ENCODE measurements at places on chromosomes 1 and 21.

DNA sequence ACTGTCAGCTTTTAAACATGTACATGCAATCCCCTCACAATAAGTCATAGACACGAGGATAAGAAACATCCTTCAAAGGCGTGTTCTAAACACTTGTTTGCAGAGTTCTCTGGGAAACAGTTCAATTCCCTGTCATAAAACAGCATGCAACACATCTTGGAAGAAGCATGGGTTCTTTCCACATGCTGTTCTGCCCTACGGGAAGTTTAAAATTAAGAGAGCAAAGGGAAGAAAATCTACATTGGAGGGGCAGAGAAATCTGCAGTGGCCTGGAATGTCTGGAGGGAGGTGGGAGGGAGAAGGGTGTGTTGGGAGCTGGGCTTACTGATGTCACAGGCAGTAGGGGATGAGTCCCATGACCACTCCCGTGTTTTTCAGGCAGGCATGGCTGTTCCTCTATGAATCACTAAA, 98.3 kb upstream of the SLC2A1 start:
- no peak for DNase-seq

DNA sequence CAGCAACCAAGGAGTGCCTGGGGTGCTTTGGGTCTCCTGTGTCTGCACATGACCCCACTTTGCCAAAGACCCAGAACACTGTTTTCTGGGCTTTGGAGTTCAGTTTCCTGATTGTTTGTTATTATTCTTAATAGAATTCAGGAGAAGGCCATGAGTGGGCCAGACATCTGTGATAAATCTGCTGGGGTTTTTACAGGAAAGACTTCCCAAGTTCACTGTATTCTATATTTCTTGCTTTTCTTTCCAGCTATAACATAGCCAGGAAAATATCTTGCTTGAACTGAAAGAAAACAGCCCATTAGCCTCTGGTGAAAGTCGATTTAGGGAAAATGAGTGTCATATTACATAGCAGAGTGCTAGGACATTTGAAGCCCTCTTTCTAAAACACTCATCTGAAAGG, 345.1 kb upstream of the USP24 start:
- DNase-seq = no peak

DNA sequence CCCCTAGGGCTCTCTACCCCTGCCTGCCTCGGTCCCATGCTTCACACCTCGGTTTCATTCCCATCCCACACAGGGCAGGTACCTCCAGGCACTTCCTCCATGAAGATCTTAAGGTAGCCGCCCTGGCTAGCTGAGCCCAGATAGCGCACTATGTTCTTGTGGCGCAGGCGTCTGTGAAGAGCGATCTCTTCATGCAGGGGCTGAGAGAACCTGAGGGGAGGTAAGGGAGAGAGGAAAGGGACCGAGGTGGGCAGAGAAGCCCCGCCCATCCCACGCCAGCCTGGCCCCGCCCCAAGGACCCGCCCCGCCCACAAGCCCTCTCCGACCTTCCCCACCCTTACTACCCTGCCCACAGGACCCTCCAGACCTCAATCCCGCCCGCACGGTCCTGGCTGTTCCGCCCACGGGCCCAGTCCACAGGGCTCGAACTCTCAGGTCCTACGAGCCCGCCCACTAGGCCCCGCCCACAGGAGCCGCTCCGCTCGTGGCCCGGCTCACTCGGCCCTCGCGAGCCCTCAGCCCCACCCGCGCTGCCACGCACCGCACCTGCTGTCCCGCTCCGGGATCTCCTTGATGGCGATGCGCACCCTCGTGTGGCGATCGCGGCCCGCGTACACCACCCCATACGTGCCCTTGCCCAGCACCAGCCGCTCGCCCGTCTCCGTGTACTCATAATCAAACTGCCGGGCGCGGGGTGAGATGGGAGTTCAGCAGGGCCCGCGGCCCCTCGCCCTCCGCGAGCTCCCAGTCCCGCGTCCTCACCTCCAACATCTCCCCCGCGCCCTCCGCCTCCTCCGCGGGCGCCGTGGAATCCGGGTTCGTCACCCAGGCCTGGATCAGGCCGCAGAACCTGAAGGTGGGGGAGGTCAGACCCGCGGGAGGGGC, 6.4 kb downstream of the MAP3K6 start:
- no peak for DNase-seq

DNA sequence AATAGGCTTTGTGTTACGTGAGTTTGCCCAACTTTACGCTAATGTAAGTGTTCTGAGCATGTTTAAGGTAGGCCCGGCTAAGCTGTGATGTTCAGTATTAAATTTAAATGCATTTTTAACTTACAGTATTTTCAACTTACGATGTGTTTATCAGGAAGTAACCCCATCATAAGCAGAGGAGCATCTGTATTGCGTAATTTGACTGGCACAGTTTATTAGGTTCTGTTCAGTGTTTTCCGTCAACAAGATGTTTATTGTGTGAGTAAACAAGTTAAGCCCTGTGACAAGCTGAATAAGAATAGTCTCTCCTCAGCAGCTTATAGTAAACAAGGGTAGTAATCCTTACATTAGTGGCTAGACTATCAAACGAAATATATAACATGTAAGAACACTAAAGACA, 27.2 kb upstream of the SHISA4 start:
- no peak for DNase-seq

DNA sequence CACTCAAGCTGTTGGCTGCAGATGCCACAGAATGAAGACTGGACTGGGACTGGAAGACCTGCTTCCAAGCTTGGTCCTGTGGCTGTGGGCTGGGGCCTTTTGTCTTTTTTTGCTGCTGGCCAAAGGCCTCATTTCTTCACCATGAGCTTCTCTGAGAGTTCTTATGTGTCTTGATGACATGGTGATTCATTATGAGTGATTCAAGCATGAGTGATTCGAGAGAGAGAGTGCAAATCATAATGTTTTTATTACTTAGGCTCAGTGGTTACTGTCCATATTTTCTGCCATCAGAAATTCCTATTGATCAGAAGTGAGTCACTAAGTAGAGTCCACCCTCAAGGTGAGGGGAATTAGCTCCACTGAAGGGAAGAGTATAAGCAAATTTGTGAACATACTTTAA, 94.0 kb downstream of the PCP4 start:
- no peak for DNase-seq

GRCh38 chr1:86487131-86487810, 18.5 kb downstream of the CLCA1 start:
- DNase-seq = no peak

- no peak for DNase-seq
Observed at GRCh38 chr1:26771643-26772321, 16.0 kb upstream of the PIGV start.

DNA sequence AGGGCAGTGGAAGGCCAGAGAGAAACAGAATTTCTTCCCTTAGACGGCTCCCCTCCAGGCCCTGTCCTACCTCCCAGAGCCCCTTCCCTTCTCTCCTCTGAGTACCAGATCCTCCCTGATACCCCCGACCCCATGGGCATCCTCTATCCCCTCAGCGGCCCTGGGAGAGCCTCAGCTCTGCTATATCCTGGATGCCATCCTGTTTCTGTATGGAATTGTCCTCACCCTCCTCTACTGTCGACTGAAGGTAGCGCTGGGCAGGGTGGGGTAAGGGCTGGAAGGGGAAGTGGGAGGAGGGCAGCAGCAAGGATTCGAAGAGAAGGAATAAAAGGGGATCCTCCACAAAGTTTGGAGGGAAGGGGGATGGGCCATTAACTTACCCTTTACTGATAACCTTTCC, 2.7 kb downstream of the FCER1G start:
- no peak for DNase-seq

DNA sequence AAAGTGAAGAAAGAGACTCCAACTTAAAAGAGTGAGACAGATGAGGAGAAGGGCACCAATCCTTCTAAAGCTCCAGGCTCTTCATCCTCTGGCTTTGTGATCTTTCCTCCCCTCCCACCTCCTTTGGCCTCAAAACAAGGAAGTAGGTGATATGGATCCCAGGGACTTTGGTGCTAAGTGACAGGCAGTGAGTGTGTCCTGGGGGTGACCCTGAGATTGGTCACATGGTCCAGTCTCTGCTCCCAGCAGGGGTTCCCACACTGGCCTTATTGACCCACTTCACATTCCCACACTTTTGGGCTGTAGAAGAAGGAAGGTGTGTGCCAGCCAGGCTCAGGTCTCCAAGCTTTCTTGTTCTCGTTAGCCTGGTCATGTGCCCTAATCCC, 401.2 kb upstream of the PROX1 start:
- no peak for DNase-seq

- DNase-seq = no peak
Observed at GRCh38 chr1:4699376-4700301, 45.2 kb downstream of the AJAP1 start.

- DNase-seq = no peak
Observed at GRCh38 chr1:24392604-24392946, 21.0 kb downstream of the STPG1 start.

DNA sequence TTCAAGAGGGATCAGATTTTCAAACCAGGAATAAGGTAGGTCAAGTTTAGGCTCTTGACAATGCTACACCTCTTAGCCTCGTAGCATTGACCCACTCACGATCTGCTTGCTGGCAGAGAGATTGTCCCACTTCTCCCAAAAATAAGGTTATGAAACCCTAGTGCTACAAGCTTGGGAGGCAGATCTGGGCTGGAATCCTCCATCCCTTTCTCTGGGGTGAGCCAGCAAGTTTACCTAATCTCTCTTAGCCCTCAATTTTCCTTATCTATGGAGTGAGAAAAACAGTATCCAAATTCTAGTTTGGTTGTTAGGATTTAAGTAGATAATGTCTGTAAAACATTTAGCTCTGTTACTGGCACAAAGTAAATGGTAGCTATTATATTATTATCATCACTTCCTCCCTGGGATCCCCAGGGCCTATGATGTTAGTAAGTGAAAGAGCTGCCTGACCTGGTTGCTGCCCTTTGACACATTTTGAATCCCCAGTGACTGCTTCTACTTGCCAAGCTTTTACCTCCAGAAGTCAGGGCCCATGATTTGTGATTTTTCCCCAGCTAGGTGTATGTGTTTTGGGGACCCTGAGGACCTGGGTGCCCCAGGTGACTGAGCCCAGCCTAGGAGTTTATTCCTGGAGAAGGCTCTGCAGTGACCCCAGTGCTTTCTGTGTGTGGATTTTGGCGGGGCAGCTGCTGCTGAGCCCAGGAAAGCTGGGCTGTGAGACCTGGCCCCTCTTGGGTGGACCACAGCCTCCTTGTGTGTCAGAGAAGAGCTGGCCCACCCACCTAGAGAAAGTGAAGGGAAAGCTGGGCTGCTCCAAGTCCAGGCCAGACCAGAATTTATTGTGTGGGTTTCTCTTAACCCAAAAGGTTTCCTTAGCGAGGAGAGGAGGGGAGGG, 48.2 kb upstream of the VANGL1 start:
- no peak for DNase-seq

DNA sequence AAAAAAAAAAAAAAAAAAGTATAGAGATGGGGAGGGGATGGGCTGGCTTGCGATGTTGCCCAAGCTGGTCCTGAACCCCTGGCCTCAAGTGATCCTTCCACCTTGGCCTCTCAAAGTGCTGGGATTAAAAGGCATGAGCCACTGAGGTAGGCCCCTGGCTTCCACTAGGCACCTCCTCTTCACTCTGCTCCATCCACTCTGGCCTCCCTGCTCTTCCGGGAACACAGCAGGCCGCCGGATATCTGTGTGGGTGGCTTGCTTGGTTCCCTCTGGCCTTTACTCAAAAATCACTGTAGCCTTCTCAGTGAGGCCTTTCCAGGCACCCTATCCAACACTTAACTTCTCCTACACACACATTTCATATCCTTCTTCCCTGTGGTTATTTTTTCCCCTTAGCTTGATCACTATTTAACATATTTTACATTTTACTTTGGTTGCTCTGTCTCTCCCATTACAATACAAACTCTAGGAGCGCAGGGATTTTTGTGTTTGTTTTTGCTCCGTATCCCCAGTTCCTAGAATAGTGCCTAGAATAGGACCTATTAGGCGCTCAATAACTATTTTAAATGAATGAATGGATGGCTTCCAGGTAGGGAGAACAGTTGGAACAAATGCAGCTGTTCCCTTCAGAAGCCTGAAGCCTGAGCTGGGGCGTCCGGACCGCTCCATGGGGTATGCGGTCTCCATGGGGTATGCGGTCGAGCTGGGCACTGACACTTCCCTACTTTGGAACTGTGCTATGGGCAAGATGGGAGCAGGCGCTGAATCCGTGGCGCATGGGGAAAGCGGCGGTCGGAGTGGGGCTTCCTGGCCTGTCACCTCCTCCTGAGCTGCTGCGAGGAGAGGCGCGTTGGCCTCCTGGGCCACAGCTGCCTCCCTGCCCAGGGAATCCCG, 46.7 kb downstream of the H3-3A start:
- DNase-seq = no peak

DNA sequence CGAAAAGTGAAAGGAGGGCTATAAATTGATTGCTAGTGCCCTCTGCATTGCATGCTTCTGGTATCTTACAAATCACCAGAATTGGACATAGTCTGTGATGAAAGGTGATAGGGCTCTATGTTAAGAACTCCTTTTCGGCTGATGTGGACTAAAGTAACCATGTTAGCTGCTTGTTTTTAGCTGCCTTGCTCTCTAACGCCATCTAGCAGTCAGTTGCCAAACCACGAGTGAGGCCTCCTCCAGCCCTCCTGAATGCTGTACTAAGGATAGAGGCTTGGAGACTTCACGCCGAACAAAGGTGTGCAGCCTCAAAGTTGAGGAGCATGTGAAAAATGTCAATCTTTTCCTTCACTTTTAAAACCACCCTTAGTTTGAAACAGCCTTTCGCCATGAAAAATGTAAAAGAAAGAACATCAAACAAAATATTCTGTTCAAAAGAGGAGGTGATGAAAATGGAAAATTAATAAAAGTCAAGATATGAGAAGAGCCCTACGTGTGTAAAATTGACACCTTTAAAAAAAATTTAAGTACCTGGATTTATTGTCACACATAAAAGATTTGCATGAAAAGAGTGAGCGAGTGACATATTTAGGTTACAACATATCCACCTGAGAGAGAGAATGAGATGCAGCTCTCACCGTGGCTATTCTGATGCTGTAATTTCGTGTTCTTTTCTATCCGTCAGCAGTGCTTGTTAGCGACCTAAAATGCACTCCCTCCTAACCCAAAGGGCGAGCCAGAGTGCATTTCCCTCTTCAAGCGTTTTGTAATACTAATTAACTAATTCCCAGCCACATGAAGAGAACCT, 8.1 kb downstream of the LRRC53 start:
- DNase-seq = no peak

DNA sequence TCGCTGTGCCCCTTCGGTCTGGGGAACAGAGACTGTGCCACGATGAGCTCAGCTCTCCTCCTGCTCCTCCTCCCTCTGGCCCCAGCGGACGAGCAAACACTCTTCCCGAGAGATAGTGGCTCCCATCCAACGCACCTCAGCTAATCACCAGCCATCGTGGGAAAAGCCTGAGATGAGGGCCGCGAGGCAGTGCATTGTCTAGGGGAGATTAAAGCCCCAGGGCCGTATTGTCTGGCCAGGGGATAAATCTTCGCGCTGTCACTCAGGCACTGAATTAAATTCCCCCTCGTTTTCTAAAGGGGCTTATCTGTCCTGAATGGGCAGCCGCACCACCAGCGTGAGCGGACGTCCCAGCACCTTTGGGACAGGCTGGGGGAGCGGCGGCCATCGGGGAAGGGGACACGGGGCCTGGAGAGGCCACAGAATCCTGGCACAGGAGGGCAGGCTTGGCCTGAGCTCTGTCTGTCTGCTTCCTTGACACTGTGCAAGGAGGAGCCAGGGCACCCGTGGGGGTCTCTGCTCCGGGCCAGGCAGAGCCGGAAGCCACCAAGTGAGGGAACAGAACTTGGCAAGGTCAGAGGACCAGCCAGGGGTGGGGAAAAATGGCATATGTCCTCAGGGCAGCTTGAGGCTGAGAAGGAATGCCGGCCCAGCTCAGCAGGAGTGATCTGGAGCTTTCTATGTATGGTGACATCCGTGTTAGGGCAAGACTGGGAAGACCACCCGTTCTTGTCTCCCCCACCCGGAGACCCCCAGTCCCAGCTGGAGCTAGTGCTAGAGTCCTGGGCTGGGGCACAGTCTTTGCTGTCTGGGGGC, 32.3 kb downstream of the PRDM16 start:
- no peak for DNase-seq

GRCh38 chr1:109923946-109924275, 13.3 kb downstream of the CSF1 start:
- DNase-seq = no peak

Data from thoracic aorta (tissue), 2 donors.